ENCODE measurements at places on chromosomes 4 and X.

DNA sequence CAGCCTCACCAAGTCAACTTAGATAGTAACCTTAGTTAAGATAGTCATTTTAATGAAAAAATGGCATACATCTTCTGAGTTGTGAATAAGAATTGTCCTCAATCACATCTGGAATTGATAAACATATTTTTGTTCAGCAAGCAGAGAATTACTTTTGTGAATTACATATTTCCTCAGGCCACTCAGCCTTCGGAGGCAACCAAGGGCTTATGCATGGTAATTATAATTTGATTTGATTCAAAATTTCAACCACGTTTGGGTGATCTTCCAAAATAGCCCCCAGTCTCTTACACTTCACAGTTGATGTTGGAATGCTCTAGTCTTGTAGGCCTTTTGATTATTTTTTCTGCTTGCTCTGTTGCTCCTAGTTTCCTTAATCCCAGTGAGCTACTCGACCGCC is 63.4 kb downstream of the GALNTL6 start:
- DNase-seq = no peak

DNA sequence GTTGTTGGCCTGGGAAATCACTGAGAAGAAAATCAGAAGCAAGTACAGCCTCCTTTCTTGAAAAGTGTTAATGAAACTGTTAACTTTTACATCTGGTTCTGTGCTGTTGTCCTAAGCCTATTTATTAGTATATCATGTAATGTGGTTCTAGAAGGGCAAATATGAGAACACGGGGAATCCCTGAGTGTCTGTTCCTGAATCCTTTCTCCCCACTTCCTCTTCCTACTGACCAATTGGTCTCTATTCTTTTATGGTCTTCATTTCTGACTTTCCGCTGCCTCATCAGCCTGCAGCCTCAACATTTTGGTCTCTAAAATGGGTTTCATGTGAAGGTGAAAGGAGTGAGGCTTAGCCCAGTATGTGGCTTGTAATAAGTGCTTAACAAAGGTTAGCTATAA is 159.9 kb upstream of the MAMLD1 start:
- DNase-seq = no peak

GRCh38 chrX:64975491-64975890 is 759 bp downstream of the ZC4H2 start:
- no peak for DNase-seq

- no peak for DNase-seq
Observed at GRCh38 chr4:148445071-148445859, 3.1 kb upstream of the NR3C2 start.

DNA sequence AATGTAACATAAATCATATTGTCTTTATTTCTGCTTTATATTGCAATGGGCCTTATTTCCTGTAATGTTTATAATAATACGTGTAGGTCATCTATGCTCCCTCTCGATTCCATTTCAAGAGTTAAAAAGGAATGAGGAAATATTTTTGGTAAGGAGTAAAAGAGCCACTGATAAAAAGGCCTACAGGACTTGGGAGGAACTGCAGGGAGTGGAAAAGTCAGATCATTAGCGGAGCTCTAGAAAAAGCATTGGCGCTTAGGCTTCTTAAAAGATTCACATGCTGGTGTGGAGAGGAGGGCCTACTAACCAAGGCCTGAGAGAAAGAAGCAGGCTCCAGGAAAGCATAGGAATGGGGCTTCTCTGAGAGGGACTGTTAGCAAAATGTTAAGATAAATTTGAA is 82.9 kb upstream of the PNPLA4 start:
- no peak for DNase-seq

DNA sequence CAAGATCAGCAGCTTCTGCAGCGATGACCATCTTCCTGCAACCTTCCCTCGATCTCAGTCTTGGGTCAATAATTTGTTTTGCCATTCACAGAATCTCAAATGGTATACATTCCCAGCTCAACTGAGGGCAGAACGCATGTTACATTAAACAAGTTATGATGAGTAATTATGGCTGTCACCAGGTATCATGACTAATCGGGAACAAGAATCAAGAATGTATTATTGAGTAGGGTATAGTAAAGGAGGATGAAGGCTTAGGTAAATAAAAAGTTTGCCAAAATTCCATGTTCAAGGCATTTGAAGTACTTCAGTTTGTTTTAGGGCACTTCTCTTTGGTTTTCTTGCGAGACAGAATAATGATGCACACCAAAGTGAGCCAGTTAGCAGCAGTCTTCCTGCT is 194.1 kb downstream of the SH2D1A start:
- DNase-seq = no peak

GRCh38 chrX:153444333-153445011 is 1.4 kb downstream of the TREX2 start:
- no peak for DNase-seq

GRCh38 chr4:77122656-77123055 is 34.4 kb upstream of the CCNG2 start:
- DNase-seq = no peak

- no peak for DNase-seq
Observed at GRCh38 chrX:84358271-84358670, 144.0 kb downstream of the HDX start.

DNA sequence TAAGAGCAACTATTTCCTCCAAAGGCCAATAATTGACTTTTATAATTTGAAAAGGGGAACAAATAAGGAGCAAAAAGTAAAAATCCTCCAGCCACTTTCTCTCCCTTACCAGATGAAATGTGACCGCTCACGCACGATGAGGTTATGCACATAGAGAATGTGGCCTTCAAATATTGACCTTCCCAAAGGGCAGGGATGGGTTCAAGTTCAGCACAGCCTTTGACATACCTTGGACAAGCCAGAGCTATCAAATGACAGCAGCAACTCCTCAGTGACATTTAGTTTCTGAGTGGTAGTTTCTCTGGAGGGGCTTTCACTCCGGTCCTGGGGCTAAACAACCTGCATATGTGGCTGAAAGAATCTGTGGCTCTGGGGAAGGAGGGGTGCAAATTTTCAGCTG is 50.7 kb downstream of the AMOT start:
- no peak for DNase-seq

GRCh38 chr4:186724058-186724863 is 605 bp upstream of the FAT1 start:
- no peak for DNase-seq

GRCh38 chr4:71239365-71239764 is 99.5 kb upstream of the SLC4A4 start:
- DNase-seq = no peak

DNA sequence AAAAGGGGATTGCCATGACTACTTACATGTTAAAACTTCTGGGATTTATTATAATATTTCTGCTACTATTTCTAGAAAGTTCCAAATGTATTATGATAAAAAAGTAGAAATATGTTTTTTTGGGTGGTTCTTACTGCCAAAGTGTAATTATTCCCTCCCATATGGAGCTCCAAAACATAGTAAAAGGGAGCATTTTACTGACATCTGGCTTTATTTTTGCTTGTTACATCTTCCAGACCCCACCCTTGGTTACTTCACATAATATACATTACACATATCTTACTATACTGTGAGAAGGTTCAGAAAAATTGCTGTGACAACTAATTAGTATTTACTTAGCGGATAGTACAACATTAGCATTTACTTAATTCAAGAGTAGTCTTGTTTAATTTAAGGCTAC is 205.1 kb upstream of the TLL1 start:
- no peak for DNase-seq

DNA sequence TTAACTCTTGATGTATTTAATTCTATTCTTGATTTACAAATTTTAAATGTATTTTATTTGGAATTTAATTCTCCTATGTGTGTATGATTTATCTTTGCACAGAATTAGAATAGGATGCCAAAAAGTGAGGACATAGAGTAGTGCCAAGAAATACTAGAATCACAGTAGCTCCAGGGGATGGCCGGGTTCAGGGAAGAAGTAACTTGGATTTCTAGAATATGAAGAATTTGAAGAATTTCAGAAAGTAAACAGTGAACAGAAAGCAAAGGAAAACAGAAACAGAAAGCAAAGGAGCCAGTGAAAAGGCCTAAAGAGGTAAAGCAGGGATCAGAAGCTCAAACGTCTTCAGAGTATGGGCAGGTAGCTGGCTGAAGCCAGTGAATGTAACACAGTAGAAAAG is 1187.6 kb downstream of the RPA4 start:
- no peak for DNase-seq

- no peak for DNase-seq
Observed at GRCh38 chr4:109675181-109675580, 28.1 kb downstream of the CASP6 start.

DNA sequence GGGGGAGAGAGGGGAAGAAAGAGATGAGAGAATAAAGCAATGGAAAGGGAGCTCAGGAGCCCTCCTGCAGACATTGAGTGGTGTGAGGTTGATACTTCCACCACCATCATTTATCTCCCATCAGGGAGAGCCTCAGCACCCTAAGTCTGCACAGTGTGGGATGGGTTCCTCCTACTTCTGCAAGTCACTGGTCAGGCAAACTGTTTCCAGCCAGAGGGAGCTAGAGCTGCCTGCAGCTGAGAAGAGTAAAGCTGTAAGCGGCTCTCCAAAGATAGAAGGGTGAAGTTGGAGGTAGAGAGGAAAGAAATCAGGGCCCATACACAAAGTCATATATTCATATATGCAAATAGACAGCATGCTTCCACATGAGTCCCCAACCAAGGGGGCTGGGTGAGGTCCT is 21.9 kb upstream of the ZNF81 start:
- no peak for DNase-seq

DNA sequence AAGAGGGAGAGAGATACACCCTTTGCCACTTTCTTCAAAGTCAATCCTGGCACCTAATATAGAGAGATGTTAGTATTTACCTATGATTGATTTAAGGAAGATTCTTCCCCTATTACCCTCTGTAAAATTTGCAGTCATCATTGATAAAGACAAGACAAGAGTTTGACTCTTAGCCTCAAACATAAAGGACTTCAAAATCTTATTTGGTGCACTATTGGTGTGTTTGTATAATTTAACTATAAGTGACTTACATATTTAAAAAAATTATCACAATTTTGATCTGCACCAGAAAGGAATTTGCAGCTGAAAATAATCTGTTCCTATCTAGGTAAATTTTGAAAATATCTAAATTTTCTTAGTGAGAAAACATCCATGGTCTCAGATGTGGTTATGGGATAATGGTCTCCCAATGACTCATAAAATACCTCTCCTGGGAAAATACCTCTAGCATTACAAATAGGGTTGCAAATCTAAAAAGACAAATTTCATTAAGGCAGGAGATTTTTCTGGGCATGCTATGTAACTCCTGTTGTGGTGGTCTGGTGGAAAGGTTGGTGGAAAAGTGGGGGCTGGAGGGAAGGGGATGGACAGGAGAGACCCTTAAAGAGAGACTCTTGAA is 173.6 kb upstream of the MED14 start:
- no peak for DNase-seq

- DNase-seq = no peak
Observed at GRCh38 chrX:63012574-63012973, 338.6 kb downstream of the SPIN4 start.
